Activated CD8-positive, alpha-beta memory T cell treated with anti-CD3 and anti-CD28 coated beads, Interleukin-2, amount 10 ng/mL, durations not matched to agents 7 days and 5 days (primary cell): ENCODE measurements at places on chromosomes 7 and 10. TPM values are rescaled to one million over a fixed set of nuclear protein-coding genes. Genes with fewer than 3 reads are reported as not detected.

The CDH23 gene
- 0.61 TPM for total RNA-seq

The COL13A1 gene
- total RNA-seq, result not detected

The ANKRD7 gene
- total RNA-seq, result 0.59 TPM

The IQUB gene
- 0.07 TPM for total RNA-seq

The MSS51 gene
- 2.9 TPM for total RNA-seq

The MYO3A gene
- total RNA-seq, result not detected

The CC2D2B gene
- 4.2 TPM for total RNA-seq

The ZNF736 gene
- 20.1 TPM for total RNA-seq

The OR2A12 gene
- not detected for total RNA-seq

The ITIH2 gene
- total RNA-seq, result not detected

The HOXA6 gene
- total RNA-seq, result not detected

The ELFN1 gene
- not detected for total RNA-seq

The SPDYE2B gene
- not detected for total RNA-seq

The ADCY1 gene
- total RNA-seq, result 1.3 TPM

The PIK3CG gene
- 50.5 TPM for total RNA-seq

- no peak for DNase-seq
Measured at GRCh38 chr7:27802999-27803398, 63.0 kb downstream of the TAX1BP1 start.

- no peak for DNase-seq
Measured at GRCh38 chr7:16794986-16795385, 9.8 kb downstream of the AGR2 start.

DNA sequence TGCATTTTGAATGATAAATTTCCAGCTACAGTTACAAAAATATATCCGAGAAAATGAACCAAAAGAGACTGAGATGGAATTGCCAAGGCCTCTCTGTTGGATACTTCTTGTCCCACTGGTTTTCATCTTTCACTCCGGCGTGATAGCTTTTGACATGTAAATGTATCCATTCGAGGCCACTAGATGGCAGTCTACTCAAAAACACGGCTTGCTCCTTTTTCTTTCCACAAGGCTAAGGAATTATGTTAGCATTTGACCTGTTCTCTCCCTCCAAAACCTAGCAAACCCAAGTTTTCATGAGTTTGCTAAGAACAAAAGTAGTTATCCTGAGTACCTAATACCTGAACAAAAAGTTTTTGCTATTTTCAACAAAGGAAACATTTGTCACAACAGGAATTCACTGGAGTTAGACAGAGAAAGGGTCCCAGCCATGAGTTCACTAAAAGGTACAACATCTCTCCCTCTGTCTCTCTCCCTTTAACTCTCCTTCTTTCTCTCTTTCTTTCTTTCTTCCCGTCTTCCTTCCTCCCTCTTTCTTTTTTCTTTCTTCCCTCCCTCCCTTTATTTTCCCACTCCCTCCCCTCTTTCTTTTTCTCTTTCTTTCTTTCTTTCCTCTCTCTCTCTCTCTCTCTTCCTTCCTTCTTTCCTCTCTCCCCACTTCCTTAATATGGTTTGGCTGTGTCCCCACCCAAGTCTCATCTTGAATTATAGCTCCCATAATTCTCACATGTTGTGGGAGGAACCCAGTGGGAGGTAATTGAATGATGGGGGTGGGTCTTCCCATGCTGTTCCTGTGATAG is 207.9 kb upstream of the MYO3A start:
- no peak for DNase-seq

- DNase-seq, result no peak
Measured at GRCh38 chr10:69044546-69044945, 43.4 kb upstream of the SRGN start.

DNA sequence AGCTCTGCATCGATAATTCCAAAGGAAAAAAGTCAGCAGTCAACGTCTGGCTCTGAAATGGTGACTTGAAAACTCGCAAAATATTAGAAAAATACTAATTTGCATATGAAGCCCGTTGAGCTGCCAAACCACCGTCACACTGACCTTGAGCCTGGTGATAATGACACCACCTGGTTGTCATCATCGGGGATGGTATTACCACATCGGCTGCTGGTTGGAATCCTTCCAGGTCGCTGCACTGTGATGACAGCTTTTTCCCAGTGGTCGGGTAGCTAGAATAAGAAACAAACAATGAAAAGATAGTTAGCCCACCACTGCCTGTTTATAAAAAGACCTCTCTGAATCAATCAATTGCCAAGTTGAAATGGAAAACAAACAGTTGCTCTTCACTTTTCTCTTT is 41.6 kb downstream of the LAMB1 start:
- DNase-seq, result no peak

DNA sequence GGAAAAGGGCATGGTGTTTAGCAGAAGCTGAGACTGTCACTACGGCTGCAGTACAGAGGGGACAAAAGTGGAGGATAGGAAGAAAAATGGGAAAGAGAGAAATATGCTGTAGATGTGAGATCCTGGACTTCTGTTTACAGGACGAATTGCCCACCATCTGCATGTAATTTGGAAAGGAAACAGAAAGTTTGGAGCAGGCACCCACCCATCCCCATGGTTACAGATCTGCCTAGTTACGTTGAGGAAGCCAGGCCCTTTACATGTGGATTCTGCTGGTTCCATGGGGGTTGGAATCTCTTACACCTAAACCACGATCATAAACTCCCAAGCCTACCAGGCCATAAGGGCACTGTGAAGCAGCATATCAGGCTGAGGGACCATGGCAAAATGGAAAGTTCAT is 84.3 kb downstream of the WDFY4 start:
- no peak for DNase-seq

GRCh38 chr7:68564306-68565135 is 1033.8 kb upstream of the AUTS2 start:
- DNase-seq, result no peak

GRCh38 chr10:13528123-13528874 is 515 bp downstream of the BEND7 start:
- no peak for DNase-seq

- peak; percentile 35 for DNase-seq
Measured at GRCh38 chr7:40799-41750, 151.3 kb upstream of the FAM20C start.

- DNase-seq, result no peak
Measured at GRCh38 chr7:128221929-128222403, 19.1 kb upstream of the LEP start.

GRCh38 chr7:148717266-148717793 is 18.6 kb downstream of the CUL1 start:
- DNase-seq, result no peak

GRCh38 chr7:50455658-50456057 is 5.5 kb upstream of the FIGNL1 start:
- no peak for DNase-seq

DNA sequence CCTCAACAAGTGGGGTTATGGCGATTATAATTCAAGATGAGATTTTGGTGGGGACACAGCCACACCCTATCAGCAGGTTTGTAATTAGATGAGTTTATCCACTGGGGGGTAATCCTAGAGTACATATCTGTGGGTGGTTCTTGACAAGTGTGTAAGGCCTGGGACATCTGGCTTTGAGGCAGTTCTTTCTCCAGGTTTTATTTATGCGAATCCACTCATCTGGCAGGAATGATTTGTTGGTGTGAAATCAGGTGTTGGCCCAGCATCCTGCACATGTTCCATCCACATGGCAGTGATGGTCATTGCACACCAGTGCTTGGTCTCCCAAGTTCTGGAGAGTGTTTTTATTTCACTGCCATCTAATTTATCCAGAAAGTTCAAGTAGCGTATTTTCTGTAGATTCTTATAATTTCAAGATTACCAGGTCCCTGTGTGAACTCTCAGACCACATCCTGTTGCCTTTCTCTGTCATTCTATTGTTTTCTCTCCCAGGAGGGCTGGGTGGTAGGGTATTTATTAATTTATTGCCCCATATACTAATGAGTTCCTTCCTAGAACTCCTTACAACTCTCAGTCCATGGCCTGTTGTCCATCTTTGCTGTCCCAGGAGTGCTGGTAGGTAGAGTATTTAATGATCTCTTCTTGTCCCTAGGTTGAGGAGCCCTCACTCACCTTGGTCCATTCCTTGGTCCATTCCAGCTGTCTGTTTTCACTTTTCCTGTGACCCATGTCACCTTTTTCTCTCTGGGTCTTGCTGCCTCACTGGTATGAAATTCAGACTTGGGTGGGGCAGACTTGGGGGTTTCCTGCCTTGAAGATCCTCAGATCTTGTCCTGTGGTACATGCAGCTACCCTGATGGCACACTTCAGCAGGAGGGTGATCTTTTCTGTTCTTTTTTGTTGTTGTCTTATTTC is 10.4 kb downstream of the RALA start:
- DNase-seq, result no peak

DNA sequence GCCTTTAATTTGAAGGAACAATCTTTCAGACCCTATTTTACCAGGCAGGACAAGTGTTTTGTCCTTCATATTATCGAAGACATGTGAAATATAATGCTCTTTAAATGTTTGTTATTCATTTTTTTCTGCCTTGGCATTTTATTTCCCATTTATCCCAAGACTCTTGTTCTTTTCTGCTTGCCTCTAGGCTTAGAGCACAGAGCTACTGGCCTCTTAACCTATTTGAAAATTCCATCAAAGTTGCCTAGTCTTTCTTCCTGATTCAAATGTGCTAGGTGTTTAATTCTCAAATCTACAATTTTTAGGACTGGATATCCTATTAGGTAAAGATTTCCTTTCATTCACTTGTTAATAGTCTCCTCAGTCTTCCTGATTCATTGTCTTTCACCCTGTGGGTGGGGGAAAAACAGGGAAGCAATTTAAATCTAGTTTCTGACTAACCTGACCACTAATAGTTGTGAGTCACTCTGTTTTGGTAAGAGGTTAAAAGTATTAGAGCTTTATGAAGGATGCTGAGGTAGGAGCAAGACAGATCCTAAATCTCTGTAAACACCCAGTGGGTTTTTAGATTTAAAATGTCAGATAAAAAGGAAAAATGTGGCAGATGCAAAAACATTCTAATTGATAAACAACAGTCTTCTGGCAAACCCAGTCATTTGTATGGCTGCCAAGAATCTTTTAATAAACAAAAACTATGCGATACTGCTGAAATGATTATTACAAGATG is 1.5 kb downstream of the LIPK start:
- no peak for DNase-seq

GRCh38 chr7:111356941-111357340 is 205.4 kb downstream of the IMMP2L start:
- DNase-seq, result no peak

- no peak for DNase-seq
Measured at GRCh38 chr10:51501396-51501795, 198.0 kb downstream of the CSTF2T start.

GRCh38 chr7:128191136-128191844 is 49.8 kb upstream of the LEP start:
- DNase-seq, result peak; percentile 16
